ENCODE measurements at places on chromosomes 5 and 9.

DNA sequence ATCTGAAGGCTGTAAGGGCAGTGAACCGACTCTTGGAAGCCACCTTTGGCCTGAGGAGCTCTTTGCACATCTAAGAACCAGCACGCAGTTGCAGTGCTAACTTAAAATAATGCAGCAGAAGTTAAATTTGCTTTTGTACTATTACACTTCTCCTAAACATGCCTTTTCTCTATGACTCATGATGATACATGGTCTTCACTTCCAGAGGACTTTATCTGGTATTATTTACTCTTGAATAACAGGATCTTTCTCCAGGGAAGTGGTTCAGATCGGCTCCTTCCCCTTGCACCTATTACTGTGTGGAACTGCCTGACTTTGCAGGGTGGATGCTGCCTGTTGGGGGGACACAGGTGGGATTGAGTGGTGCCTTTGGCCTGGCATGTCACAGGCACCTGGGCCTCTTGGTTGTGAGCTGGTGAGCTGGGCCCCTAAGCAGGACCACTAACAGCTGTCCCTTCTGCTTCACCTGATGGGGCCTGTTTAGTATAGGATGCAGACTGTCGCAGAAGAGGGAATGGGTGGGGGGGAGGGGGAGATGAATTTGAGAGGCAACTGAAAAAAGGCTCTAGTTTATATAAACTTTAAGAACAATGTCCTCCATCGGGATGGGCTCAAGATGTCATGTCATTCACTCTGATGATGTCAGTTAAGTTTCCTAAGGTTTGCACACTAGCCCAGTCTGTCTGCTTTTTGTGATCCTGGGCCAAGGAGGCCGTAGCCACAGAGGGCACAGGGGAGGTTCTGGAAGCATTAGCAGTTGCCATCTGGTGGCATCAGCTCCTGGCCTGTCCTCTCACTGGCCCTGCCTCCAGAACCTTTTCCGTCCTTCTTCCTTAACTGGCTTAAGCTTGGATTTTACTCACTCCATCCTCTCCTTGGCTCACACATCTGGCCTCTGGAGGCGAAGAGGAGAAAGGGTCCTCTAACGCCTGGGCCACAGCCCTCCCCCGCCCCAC, 33.9 kb upstream of the GABBR2 start:
- DNase-seq = no peak

DNA sequence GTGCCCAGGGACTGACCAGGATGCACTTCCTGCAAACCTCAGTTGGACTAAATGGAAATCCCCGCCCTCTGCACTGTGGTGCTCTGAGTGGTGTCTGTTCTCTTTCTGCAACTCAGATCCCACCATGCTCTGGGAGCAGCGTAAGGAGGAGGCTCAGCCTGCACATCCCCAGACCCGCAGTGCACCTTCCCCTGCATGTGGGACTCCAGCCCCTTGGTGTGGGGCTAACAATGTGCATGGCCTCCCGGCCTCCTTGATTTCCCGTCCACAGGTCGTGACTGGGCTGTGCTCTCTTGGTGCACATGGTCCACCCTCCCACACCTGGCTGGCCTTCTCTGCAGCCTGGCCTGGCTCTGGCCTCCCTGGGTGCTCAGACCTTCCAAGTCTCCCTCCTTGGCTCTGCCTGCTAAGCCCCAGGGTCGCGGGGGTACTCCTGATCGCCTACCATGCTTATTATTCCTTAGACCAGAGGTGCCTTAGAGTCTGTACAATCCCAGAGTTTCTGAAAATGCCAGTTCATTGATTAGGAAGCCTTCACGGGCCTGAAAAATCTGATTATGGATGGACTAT, 397.5 kb downstream of the IRX2 start:
- DNase-seq = no peak

DNA sequence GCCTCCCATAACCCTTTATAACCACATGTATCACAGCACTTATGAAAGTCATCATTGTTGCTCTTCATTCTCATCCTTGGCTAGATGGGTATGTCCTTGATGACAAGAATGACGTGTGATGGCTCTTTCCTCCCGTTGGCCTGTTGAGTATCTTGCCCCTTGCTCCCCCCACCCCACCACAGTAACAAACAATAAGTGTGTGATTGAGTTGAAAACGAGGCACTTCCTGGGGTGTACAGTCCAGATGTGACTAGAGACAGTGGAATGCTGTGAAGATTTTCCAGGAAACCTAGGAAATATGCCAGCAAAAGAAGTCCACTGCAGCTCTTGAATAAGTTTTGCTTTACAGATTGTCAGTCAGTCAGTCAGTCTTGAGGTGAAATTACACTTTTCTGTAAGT, 262.5 kb downstream of the ELAVL2 start:
- DNase-seq = no peak

GRCh38 chr5:138884094-138884493, 9.0 kb upstream of the LRRTM2 start:
- DNase-seq = no peak

DNA sequence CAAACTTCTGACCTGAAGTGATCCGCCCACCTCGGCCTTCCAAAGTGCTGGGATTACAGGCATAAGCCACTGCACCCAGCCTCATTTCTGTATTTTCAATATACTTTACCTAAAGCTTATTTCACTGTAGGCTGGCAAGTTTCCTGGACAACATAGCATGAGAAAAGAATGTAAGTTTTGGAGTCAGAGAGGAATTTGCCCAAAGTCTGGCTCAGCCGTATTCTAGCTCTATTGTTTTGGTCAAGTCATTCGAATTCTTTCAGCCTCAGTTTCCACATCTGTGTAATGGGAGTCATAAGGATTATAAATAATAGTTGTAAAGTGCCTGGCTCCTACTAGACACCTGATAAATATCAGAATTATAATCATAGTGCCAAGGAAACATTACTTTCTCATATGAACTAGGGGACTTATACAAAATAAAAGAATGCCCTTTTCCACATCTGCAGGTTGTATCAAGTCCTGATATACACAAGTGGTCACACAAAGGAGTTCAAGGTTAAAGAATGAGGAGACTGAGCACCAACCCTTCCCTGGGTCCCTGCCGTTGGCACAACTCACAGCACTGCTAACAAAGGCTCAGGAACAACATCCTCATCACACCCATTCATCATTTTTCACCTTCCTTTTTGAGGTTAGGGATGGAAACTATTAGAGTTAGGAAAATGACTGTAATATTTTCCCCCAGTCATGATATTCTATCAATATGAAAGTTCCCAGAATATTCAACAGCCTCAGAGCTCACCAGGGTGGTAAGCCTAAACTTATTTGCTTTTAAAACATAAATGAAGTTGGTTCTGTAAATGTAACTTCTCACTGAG, 34.6 kb upstream of the RAI14 start:
- no peak for DNase-seq

DNA sequence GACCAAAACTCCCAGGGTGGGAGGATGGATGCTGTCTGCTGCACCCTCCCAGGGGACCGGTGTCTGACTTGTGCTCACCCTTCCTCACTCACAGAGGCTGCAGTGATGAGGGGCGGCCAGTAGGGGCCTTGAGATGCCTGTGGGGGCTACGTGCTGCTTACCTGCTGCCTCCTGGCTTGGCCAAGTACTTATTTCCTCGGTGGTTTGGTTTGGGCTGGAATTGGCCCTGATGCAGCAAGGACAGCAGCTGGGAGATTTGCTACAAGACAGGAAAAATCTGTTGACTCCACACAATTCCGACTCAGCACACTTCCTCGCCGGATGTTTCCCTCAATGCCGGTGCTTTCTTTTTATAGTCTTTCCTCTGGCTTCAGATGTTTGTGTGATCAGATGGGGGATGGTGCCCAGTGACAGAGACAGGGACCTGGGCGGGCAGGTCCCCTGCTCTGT, 6.6 kb downstream of the PCDH12 start:
- no peak for DNase-seq

DNA sequence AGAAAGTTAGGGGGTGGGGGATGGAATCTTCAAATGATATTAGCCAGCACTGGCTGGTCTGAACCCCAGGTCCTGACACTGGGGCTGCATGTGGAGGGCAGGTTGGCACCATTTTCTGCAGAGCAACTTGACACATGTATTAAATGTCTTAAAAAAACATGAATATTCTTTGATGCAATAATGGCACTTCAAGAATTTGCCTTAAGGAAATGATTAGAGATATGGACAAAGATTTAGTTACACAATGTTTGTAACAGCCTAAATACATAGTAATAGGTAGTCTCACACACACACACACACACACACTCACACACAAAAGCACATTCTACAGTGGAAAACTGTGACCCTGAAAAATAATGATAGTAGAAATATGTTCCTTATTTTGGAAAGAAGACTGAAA, 3.6 kb downstream of the SVEP1 start:
- DNase-seq = no peak

All from brain microvascular endothelial cell (primary cell).